Activated T-cell treated with anti-CD3 and anti-CD28 coated beads for 1 hour (primary cell): ENCODE measurements at places on chromosomes 5 and 9.

GRCh38 chr9:114046237-114046755, 31.8 kb downstream of the AMBP start:
- no peak for DNase-seq

DNA sequence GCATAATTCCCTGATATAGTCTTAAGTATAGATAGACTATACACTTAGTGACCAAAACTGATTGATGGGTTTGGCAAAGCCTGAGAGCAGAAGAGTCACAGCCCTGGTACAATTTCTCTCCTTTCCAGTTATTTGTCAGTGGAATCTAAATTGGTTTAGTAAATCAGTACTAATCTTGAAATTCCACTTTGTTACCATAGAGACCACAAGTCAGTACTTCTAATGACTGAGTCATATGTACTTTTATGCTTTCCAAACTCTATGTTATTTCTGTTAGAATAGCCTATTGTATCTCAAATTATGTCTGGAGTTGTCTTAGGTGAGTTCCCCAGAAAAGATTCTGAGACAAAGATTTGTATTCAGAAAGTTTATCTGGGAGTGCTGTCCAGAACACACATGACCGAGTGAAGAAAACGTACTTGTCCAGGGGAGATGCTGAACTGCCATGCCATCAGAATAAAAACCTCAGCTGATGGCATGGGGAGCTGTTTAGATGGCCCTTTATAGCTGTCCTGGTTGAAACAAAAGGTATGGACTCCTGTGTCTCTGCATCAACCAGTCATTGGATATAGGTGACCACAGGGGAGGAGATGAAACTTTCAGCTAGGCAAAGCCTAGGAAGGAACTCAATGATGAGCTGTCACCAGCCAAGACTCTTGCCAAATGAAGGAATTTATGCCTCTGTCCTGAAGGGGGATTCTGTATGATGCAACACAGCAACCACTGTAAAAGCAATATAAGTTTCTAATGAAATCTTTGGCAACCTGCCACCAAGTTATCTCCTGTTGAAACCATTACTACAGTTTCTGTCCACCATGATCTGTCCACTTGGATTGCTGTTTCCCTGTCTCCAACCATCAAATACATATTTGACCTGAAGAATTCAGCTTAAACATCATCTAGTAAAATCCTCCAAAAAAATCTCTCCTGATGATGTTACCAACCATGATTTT, 18.0 kb upstream of the SMC2 start:
- DNase-seq: no peak

GRCh38 chr5:143213851-143214363, 189.6 kb downstream of the NR3C1 start:
- no peak for DNase-seq

DNA sequence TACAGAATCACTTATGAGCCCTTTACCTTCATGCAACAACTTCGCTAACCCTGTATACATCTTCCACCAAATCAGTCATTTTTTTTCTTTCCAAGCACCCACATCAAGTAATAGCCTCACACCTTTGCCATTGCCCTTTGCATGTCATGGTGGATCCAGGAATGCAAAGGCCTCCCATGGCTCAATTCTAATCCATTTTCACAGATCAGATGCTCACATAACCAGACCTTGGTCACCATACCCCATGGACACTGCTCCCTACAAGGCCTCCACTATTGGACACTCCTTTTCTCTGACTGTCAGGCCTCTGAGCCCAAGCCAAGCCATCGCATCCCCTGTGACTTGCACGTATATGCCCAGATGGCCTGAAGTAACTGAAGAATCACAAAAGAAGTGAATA, 179.5 kb downstream of the RASEF start:
- DNase-seq: no peak

GRCh38 chr9:36191290-36191645, 547 bp downstream of the CLTA start:
- peak; percentile 41 for DNase-seq

DNA sequence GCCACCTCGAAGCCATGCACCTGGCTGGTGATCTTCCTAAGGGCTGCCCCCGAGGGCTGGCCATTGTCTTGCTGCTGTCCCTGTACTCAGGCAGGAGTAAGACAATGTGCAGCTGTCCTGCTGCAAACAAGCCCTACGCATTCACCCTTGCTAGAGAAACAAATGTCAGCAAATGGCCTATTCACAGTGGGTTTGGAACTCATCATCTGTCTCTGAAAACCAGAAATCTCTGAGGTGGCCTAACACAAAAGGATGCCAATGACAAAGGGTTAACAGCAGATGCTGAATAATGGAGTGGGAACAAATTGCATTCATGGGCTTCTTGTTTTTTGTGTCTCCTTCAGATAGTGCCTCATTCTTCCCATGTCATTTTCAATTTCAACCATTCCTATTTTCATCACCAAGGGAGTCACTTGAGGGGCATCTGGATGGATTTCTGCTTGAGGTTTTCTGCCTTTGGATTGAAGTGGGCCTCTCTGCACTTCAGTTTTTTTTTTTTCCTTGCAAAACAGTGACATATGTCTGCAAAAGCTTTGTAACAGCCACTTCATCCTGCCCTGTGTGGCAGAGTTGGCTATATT, 261.6 kb upstream of the VLDLR start:
- DNase-seq: no peak

- DNase-seq: no peak
These were observed 688.9 kb upstream of the CDH9 start for GRCh38 chr5:27727254-27727653.

DNA sequence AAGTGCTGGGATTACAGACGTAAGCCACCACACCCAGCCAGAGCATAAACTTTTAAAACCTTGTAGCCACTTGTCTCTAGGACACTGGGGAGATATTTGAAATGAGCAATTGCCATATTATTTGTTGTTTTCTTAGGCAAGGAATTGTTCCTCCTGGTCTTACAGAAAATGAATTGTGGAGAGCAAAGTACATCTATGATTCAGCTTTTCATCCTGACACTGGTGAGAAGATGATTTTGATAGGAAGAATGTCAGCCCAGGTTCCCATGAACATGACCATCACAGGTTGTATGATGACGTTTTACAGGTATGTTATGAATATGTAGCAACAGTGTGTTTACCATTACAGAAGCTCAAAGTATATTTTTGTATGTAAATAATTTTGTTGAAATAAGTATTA, 30.5 kb downstream of the SFXN1 start:
- no peak for DNase-seq
